ENCODE measurements at places on chromosomes 7 and 10.
A peak's percentile ranks its signal among the peaks of the same experiment; 100 is the strongest.

DNA sequence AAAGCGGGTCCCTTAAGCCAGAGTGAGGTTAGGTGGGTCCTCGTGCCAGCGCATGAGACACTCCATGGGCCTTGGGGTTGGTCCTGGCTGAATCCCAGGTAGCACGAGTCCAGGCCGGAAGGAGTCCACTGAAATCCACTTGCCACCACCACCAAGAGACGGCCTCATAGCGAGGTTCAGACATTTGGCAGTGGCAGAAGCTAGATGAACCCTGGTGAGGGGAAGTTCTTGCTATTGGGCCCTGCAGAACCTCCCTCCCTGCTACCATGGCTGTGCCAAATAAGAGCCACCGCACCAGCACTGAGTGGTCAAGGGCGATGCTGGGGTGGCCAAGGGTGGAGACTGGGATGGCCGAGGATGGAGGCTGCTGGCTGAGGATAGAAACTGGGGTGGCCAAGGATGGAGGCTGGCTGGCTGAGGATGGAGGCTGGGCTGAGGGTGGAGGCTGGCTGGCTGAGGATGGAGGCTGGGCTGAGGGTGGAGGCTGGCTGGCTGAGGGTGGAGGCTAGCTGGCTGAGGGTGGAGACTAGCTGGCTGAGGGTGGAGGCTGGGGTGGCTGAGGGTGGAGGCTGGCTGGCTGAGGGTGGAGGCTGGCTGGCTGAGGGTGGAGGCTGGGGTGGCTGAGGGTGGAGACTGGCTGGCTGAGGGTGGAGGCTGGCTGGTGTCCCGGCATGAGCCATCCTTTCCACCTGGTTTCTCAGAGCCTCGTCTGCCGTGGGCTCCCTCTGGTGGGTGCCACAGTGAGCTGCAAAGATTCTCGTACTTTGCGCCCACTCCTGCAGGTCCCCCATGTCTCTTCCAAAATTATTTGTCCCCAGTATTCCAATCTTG, 88.2 kb downstream of the ELFN1 start:
- DNase-seq: peak; percentile 48

DNA sequence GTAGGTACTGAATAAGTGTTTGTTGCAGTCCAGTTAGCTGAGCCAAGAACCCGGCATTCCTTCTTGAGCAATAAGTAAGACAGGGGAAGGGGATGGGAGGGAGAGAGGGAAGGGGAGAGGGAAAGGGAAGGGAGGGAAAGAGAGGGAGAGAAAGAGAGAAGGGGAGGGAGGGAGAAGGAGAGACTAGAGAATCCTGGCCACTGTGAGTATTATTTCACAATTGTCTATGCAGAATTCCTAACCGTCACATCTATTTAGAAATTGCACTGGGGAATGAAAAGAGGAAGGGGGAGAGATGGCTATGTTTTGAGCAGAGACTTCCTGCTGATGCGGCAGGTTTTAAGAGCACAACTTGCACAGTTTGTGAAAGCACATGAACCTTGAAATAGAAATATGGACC, 251.4 kb upstream of the ZMIZ1 start:
- no peak for DNase-seq

DNA sequence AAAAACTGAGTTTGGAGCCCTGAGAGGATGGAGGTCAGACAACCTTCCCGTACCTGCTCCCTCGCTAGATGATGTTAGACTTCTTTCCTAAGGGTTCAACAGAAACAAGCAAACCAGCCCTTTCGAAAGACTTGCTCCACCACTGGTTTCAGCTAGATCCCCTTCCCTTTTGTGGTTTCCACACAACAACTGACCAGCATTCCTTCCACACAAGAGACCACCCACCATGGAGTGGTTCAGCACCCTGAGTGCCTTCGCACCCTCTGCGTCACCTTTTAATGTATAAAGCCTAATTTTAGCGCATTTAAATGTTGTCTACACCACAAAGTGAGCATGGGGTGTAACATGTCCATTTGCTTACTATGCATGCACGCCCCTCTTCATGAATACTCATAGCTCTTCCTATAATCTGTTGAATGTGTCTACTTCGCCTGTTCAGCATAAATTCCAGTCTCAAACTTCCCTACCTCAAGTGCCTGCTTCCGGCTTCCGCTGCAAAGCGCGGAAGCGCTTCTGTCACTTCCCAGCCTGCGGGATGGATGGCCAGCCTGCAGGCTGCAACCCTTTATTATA, 69.0 kb downstream of the TACC2 start:
- DNase-seq: no peak

DNA sequence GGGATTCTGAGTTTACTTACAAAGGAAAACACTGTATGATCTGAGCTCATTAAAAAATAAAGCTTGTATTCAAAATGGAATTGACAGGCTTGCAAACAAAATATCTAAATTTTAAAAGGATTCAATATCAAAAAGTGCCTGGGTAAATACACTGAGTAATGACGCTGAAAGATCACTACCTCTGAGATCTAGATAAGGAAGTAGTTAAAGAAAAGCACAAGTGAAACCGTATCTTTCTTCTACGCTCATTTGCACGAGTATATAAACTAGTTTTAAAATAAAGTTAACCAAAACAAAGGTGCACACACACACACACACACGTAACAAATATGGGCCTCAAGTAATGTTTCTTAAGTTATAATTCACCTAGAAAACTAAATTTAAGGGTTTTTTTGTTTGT, 93.4 kb downstream of the SNX13 start:
- DNase-seq: no peak

DNA sequence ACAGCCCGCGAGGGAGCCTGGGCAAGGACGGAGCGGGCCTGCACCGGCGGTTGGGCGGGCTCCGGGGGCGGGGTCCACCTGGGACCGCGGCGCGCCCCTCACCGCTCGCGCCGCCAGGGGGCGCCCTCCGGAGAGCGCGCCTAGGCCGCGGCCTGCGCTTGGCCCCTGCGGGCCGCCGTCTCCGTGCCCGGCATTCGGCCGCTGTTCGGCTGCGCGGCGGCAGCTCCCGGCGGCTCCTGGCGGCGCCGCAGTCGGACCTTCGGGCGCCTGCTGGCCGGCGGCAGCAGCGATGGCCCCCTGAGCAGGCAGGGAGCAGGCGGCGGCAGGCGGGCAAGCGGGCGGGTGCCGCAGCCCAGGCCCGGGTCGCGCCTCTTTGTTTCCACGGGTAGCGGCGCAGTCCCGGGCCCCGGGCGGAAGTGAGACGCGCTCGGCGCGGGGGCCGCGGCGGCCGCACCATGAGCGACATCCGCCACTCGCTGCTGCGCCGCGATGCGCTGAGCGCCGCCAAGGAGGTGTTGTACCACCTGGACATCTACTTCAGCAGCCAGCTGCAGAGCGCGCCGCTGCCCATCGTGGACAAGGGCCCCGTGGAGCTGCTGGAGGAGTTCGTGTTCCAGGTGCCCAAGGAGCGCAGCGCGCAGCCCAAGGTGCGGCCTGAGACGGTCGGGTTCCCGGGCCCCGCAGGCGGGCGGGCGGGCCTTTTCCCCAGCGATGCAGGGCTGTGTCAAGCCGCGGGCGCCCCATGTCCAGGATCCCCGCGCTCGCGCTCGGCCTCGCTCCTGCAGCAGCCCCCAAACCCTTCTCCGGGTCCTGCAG, at the start of gene INTS15:
Gene INTS15, plus strand, starts transcription at position 193 of the 816 bp plus-strand sequence. Its CDS starts 263 bp downstream, at position 456.
- DNase-seq: peak; percentile 88

DNA sequence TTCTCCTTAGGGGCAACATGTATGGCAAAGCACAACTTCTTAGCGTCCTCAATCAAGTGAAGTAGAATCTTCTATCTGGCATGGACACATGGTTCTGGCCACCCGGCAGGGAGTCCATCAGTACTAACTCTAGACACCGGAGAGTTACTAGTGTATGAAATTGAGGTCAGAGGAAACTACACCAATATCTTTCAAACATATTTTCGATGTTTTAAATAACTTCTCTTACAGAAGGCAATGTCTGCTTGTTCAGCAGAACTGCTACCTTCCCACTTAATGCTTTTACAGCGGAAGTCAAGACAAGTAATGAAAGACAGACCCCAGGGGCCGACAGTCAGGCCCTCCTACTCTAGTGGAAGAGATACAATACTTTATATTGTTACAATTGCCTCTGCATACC, 89.9 kb downstream of the RNF216 start:
- no peak for DNase-seq

DNA sequence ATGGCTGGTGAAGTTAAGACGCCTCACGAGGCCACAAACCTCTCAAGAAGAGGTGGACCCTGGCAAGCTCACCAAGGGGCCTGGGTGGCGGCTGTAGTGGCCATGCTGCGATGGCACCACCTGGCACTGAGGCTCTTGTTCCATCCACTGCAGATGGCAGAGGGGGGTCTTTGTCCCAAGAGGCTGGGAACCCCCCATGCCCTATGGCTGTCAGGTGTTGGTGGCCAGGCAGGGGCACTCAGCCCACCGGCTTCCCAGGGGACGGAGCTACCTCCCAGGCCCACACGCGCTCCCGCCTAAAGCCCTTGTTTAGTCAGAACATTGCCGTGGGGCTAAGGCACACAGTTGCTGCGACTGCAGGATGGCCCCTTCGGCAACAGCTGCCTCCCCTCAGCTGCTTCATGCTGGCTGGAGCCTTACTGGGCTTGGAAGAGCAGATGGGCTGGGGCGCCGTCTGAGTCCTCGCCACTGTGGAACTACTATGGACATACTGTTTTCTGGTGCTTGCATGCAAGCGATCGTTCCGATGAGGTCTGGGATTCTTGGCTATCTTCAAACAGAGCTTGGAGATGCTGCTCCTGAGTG, 46.8 kb downstream of the DPYSL4 start:
- DNase-seq: peak; percentile 61

DNA sequence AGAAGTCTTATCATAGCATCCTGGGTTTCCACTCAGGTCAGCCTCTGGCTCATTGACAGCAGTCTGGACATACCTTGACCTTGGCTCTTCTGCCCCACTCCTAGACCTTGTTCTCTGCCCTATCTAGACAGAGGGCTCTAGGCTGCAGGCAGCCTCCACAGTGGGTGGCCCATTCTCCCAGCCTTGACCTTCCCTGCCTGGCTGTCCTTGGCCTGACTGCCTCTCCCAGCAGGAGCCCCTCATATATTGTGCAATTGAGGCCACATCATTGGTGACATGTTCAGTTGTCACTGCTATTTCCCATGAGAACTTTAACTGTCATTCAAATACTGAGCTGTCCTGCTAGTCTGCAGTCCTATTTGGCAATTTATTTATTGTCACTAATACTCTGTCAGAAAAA, 503.4 kb downstream of the PLXNA4 start:
- DNase-seq: no peak

DNA sequence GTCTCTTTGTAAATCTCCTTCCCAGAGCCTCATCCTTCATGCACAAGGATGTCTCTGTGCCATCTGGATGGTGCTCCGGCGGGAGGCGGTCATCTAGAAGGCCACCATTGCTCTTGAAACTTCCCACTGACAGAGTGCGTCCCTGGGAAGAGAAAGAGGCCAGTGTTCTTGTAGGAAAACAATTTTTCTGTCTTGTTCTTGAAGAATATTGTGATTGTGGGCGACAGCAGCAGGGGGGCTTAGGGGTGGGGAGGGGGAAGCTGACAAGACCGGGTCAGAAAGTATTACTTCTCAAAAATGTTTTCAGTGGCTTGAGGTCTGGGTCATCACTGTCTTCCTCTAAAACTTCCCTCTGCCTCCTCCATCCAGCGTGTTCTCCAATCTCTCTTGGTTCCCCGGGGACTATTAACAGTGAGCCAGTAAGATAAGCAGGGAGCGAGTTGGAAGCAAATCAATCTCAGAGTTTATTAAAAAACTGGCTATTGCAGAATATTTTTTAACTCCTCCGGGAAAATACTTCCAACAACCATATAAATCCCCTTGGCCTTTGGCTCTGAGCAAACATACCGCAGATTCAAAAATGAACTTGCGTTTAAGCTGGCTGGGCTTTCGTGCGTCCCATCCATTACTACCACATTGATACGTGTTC, 597.8 kb upstream of the MGMT start:
- no peak for DNase-seq

- DNase-seq: no peak
Observed at GRCh38 chr10:108362296-108362695, 1197.8 kb upstream of the SORCS1 start.

Data from myocyte (in vitro differentiated cells).